ENCODE measurements at places on chromosomes 16 and 17. TPM values are rescaled to one million over a fixed set of nuclear protein-coding genes. Genes with fewer than 3 reads are reported as not detected.

- DNase-seq, result no peak
- no peaks in the 10 kb centered on the region for H3K36me3 ChIP-seq
- no peaks in the 10 kb centered on the region for H3K4me1 ChIP-seq
- H3K27ac ChIP-seq, result no peak overlapping the region
- H3K4me3 ChIP-seq, result no peak overlapping the region
Measured at GRCh38 chr17:36469733-36470132, 16.7 kb upstream of the ZNHIT3 start.

DNA sequence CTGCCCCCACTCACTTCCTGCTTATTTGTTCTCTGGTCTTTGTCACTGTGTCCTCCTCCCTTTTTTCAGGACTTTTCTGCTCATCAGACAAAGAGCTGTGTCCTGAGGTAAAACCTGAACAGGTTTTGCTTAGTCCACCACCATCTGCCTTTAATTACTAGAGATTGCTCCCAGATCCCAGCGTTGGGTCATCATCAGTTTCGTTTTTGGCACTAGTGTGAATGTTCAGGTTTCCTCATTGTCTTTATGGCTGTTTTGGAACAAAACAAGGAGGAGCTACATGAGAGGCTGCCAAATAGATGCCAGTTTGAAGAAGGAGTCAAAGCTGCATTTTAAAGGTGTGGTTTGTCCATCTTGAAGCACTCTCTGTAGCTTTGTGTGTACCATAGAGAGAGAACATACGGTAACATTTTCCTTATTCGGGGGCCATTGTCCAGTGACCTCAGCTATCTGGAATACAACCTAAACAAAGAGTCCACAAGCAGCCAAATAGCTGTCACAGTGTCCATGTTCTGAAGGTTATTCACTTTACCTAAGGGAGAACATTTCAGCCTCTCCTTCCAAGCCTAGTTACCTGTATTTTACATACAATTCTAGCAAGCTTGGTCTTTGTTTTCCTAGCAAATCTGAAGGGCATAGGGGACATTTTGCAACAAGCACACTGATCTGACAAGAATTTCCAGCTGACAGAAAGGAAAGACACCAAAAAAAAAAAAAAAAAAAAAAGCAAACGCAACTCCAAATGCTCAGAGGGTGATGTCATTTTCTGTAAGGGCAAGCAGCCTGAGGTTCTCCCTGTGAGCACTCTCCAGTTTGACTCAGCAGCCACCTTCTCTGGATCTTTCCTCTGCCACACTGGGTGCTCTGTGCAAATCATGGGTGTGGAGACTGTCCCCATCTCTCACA lies 196.1 kb downstream of the NTN1 start:
- peak; percentile 51 for DNase-seq
- no peaks in the 10 kb centered on the region for H3K4me1 ChIP-seq
- no peak overlapping the region for H3K27ac ChIP-seq

DNA sequence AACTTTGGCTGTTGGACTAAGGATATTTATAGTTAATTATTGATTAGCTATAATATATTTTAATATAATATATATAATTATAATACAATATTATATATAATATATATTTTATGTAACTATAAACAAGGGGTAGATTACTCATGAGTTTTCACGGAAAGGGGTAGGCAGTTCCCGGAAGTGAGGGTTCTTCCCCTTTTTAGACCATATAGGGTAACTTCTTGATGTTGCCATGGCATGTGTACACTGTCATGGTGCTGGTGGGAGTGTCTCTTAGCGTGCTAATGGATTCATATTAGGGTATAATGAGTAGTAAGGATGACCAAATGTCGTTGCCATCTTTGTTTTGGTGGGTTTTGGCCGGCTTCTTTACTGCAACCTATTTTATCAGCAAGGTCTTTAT lies 315.6 kb downstream of the WWOX start:
- DNase-seq, result no peak
- no peak overlapping the region for H3K27ac ChIP-seq
- no peaks in the 10 kb centered on the region for H3K36me3 ChIP-seq
- H3K27me3 ChIP-seq, result no peaks in the 10 kb centered on the region
- no peak overlapping the region for H3K4me3 ChIP-seq

- DNase-seq, result no peak
- H3K27ac ChIP-seq, result no peak overlapping the region
- peaks cover 14% of the 10 kb centered on the region for H3K4me1 ChIP-seq
- peak overlapping the region; percentile 94 for H3K4me3 ChIP-seq
- H3K36me3 ChIP-seq, result no peaks in the 10 kb centered on the region
Measured at GRCh38 chr16:4626396-4626795, 1.8 kb downstream of the MGRN1 start.

DNA sequence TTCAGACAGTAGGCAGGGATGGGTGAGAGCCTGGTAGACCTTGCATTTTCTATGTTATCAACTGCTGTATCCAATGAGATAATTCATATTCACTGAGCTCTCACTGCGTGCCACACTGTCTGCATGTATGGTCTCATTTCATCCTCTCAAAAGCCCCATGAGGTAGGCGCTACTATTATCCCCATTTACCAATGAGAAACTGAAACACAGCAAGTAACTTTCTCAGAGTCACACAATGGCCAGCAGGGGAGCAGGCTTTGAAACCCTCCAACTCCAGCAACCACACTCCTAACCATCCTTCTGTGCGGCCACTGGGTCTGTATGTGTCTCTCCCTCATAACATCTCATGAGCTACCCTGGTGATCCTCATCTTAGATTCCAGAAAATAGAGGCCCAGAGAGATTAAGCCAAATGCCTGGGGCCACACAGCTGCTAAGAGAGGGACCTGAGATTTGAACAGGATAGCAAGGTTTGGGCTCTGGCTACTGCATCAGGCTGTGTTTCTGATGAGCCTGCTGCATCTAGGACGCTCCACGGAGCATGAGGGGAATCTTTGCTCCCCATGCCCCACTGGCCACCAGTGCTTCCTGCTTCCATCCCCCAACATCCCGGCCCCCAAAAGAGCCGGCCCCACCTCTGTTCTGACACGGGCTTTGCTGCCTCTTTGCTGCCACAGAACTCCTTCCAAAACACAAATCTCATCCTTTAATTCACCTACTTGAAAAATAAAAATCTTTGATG lies 3.2 kb downstream of the CCR7 start:
- H3K4me1 ChIP-seq, result peaks cover 16% of the 10 kb centered on the region
- H3K36me3 ChIP-seq, result no peaks in the 10 kb centered on the region
- no peak for DNase-seq
- no peak overlapping the region for H3K27ac ChIP-seq

DNA sequence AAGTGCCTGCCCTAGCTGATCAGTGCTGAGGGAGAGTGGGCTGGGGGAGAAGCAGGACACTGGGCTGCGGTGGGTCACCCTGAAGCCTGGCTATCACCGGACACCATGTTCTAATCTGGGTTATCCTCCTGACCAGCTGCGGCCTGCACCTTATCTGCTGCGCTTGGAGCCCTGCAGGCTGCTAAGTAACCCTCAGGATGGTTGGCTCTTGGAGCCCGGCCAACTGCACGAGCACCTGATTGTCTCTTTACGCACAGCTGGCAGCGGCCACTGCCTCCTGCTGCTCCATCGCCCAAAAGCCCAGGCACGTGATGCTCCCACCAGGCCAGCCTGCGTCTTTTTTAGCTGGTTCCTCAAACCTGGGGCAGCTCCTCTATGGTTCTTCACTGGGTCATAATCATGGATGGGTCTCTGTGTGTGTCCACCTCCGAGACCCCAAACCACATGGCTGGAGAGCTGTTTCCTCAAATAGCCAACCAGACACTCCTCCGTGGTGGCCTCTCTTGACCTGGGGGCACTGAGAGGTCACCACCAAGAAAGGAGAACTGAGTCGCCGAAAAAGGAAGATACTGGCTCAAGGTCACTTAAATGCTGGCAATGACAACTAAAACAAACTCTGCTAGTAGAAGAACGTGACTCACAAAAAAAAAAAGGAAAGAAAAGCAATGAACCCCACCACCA lies 21.7 kb downstream of the SPHK1 start:
- no peaks in the 10 kb centered on the region for H3K27me3 ChIP-seq
- H3K36me3 ChIP-seq, result no peaks in the 10 kb centered on the region
- H3K4me3 ChIP-seq, result no peak overlapping the region
- no peak overlapping the region for H3K27ac ChIP-seq
- peaks cover 8% of the 10 kb centered on the region for H3K4me1 ChIP-seq
- no peak for DNase-seq

DNA sequence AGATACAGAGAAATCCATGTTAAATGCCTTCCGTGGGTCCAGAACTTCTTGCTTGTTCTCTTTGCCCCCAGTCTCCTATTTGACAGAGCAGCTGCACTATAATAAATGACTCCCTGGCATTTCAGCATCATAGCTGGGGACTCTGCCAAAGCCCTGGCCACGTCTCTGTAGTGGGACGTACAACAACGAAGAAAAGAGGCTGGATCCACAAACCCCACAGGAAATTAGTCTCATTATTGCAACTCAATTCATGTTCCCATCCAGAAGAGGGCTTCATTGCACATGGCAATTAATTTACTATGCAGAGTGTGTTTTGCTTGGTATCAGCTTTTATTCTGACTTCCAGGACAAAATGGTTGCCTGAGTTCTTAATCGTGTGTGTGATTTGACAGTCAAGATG lies 121.3 kb downstream of the CDH13 start:
- H3K27ac ChIP-seq, result no peak overlapping the region
- DNase-seq, result peak; percentile 50
- H3K27me3 ChIP-seq, result no peaks in the 10 kb centered on the region
- H3K4me1 ChIP-seq, result no peaks in the 10 kb centered on the region
- H3K36me3 ChIP-seq, result no peaks in the 10 kb centered on the region

GRAP gene
- 6.7 TPM for total RNA-seq

TSR3 gene
- 66.4 TPM for total RNA-seq

ZG16 gene
- not detected for total RNA-seq

HBA2 gene
- 671 TPM for total RNA-seq

All from lung (tissue), 17 donors.